ENCODE measurements at places on chromosomes 7 and 10. TPM values are rescaled to one million over a fixed set of nuclear protein-coding genes. Genes with fewer than 3 reads are reported as not detected.

The ZNRF2 gene
- total RNA-seq: 8.1 TPM

The TCAF2 gene
- 50.6 TPM for total RNA-seq

The PCBD1 gene
- 40.1 TPM for total RNA-seq

The RNLS gene
- total RNA-seq: 4.3 TPM

The UPK3BL2 gene
- total RNA-seq: 43.5 TPM

The PON1 gene
- not detected for total RNA-seq

DNA sequence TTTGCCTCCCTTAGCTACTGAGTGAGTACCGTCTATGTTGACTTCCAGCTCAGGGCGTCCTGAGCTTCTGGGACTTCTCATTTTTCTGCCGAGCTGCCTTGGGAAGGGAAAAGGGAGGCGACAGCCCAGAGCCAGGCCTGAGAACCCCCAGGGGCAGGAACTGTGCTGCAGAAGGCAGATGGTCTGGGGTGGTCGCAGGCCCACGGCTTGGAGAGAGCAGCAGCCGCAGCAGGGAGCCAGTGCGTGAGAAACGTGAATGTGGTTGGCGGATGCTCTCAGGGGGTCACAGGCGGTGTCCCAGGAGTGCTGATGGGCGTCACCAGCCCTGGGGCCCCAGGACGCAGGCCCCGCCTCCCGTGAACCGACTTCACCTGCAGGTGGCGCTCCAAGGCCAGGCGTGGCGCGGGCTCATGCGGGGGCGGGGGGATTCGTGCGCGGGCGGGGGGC lies 9.2 kb upstream of the PWWP2B start:
- peak overlapping the region; percentile 71 for H3K27ac ChIP-seq
- peak; percentile 88 for DNase-seq
- no peaks in the 10 kb centered on the region for H3K36me3 ChIP-seq
- H3K4me3 ChIP-seq: peak overlapping the region; percentile 62

- H3K4me3 ChIP-seq: no peak overlapping the region
- no peaks in the 10 kb centered on the region for H3K4me1 ChIP-seq
- H3K27me3 ChIP-seq: peaks cover 2% of the 10 kb centered on the region
- no peak for DNase-seq
- H3K27ac ChIP-seq: no peak overlapping the region
These were observed 171.2 kb downstream of the LCOR start for GRCh38 chr10:97003151-97003803.

DNA sequence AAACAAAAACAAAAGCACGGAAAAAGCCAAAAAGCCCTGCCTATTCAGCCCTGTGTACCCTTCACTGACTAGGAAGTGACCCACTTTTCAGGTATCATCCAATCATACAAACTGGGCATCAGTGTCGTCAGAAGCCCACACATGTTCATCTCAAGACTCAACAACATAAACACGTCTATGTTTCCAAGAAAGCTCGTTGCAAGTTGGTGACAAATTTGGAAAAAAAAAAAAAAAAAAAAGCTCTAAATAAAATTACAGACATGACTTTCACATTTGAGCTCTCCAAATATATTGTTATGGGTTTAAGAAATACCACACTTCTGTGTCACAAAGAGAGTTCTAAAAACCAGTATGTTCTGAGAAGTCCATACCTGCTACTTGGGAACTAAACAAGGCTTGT lies 204.7 kb upstream of the KLF14 start:
- H3K4me1 ChIP-seq: peaks cover 91% of the 10 kb centered on the region
- no peaks in the 10 kb centered on the region for H3K27me3 ChIP-seq
- no peak for DNase-seq
- H3K4me3 ChIP-seq: peak overlapping the region; percentile 41
- peaks cover 90% of the 10 kb centered on the region for H3K36me3 ChIP-seq

GRCh38 chr10:117899181-117899683 lies 147.5 kb downstream of the RAB11FIP2 start:
- H3K4me1 ChIP-seq: no peaks in the 10 kb centered on the region
- H3K27ac ChIP-seq: no peak overlapping the region

DNA sequence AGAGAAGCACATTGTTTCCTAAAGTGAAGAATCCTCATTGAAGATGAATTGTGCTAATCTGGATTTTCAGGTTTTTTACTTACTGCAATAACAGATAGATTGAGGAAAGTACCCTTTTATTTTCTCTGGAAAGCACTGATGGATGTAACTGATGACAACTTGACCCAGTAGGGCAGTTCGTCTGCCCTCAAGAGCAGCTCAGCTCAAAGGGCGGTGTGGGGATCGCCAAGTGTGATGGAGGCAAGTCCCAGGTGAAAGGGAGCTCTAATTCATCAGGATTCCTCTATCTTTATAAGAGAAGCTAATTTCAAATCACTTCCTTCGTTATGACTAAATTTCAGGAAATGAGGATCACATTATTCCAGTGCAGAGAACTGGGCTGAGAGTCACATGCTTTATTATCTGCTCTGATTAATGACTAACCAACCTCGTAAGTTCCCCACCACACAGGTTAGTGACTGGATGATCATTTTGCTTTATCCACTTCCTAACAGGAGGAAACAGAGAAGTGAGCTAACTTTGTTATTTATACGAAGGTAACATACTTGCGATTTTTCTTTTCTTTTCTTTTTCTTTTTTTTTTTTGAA lies 98.8 kb downstream of the PFKFB3 start:
- H3K4me1 ChIP-seq: peaks cover 46% of the 10 kb centered on the region
- no peak overlapping the region for H3K27ac ChIP-seq
- DNase-seq: no peak
- H3K36me3 ChIP-seq: peaks cover 19% of the 10 kb centered on the region
- no peak overlapping the region for H3K4me3 ChIP-seq
- H3K27me3 ChIP-seq: no peaks in the 10 kb centered on the region

DNA sequence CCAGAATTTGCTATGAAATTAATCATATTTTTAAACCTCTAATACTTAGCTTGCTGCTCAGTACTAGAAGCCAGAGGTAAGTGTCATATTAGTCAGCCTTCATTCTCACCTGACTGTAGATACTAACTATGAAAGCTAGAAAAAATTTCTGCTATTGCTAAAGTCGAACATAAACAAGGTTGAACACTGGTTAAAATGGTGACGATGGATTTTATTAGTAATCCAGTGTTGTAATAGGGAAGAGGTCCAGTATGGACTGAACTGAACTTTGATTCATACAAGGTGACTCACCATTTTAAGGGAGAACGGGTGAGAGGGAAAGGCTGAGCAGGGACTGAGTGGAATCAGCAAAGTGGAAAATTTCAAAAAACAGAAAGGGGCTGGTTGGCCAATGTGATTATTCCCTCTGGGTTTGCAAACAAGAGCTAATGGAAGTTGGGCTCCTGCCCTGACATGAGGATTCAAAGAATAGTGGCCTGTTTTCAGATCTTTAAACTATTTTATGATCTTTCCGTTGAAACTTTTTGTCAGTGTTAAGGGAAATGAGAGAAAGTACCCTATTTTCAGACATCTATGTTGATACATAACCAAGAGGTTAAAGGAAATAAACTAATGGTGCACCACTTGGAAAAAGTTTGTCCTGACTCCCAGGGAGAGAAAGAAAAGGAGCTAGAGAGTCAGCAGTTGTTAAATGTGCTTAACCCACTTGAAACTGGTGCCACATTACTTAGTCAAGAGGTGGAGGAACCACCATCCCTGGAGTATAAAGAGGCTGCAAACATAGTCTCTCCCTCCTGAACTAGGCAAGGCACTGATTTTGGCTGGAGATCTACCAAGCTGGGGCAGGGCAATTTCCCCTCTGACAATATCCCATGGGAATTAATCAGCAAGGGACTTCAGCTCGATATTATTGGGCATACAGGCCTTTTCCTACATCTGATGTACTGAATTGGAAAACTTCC lies 15.3 kb upstream of the AKR1C1 start:
- H3K27me3 ChIP-seq: no peaks in the 10 kb centered on the region
- no peaks in the 10 kb centered on the region for H3K4me1 ChIP-seq
- no peak overlapping the region for H3K4me3 ChIP-seq
- no peak overlapping the region for H3K27ac ChIP-seq

GRCh38 chr7:26156451-26157420 lies 4.7 kb downstream of the NFE2L3 start:
- H3K4me1 ChIP-seq: peaks cover 77% of the 10 kb centered on the region

DNA sequence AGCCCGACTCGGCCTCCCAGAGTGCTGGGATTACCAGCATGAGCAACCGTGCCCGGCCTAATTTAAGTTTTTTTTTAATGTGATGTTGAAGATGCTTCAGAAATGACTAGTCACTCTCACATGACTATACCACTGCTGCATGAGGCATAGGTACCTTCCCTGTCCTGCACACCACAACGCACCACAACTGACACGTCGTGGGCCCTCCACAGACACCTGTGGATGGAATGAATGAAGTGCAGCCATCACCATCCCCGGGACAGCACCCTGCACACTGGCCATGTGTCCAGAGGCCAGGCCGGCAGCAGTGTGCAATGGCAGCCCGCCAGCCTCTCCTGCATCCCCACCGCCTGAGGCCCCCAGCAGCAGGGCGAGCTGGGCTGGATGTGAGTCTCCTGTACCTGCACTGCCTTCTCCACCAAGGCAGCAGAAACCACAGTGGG lies 55.1 kb downstream of the VOPP1 start:
- peak; percentile 84 for DNase-seq
- H3K36me3 ChIP-seq: peaks cover 47% of the 10 kb centered on the region
- H3K4me3 ChIP-seq: no peak overlapping the region
- H3K27me3 ChIP-seq: no peaks in the 10 kb centered on the region
- H3K27ac ChIP-seq: peak overlapping the region; percentile 51

DNA sequence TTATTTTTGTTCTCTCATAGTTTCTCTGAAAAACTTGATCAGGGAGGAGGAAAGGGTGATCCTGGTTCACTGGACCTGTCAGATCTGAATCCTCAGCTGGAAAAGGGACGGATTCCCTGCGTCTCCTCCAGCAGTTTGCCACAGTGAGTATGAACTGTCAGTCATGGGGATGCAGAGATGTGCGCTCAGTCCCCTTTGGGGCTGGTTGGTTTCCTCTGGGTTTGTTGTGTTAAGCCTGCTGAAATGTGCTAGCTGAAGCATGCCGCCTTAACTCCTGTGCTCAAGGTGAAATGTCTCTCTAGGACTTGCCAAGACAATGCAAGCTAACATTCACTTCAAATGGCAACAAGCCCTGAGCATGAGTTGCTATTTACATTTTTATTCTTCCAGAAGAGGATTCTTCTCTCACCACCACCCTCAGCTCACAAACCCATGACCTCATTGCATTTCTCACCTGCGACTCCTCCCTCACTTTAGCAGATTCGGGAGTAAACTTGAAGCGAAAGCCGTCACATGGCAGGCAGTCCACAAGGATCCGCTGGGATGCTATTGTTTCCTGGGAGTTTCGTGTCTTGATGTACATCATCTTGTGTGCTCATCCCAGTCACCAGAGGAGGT lies 192.9 kb upstream of the FZD8 start:
- no peaks in the 10 kb centered on the region for H3K27me3 ChIP-seq
- no peaks in the 10 kb centered on the region for H3K36me3 ChIP-seq
- DNase-seq: no peak

DNA sequence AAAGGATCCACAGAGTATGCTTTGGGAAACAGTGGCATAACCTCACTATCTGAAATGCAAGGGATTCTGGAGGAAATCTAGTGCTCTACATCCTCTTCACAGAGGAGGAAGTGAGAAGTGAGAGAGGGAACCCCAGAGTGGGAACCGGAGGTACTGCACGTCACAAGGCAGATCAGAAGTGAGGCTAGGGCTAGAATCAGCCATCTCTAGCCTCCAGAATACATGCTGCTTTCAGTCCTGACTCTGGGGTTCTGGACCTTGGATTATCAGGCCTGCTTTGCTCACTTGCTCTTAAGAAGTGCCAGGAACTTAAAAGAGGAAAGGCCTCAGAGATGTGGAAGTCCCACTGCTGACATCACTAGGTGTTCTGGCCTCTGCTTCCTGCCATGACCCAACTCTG lies 25.7 kb downstream of the ZNF503 start:
- H3K4me3 ChIP-seq: no peak overlapping the region
- no peaks in the 10 kb centered on the region for H3K27me3 ChIP-seq
- H3K27ac ChIP-seq: no peak overlapping the region
- no peaks in the 10 kb centered on the region for H3K4me1 ChIP-seq
- DNase-seq: no peak

DNA sequence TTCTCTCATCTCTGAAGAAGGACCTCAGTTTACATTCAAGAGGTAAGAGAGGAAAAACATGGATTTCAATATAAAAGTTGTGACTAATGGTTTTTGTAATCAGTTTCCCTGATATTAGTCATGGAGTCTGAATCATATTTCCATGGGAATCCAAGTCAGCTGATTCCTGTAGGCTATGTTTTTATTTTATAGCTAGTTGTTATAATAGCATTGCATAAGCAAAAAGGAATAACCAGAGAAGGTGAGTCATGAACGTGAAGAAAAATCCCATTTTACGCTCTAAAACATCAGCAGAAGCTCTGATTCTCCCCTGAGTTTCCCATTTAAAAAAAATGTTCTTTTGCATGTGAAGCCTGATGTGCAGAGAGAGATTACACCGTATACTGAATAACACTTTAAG lies 299.3 kb downstream of the SFMBT2 start:
- no peak overlapping the region for H3K27ac ChIP-seq
- H3K4me3 ChIP-seq: no peak overlapping the region
- no peaks in the 10 kb centered on the region for H3K27me3 ChIP-seq
- peaks cover 5% of the 10 kb centered on the region for H3K4me1 ChIP-seq

DNA sequence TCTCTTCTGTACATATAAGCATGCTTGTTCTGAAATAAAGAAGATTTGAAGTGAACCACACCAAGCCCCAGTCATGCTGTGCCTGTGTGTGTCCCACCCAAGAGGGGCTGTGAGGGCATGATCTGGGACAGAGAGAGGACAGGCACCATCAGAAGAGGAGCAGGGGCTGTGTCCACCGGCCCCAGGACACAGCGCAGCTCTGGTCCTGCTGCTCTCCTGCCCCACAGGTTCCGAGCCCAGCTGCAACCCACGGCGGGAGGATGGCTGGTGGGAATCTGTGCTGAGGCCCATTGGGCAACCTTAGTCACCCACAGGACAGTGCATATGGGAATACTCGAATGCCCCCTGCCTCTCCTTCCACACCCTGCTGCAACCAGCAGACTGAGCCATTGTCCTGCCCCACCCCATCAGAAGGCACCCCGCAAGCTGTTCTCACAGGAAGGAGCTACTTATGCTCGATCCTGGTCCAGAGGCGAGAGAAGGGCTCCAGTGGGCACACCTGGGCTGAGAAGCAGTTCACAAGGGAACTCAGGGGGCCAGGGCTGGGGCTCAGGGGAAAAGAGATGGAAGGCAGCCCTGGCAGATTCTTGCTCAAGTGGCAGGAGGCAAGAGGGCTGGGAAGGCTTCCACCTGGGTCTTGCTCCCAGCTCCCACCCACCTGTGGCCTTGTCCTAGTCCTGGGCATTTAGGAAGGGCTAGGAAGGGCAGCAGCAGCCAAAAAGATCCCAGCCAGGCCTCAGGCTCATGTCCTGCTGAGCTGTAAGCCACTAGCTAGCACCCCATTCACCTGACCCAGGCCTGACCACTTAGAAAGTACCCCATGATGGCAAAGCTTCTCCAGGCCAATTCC lies 31.9 kb downstream of the LDB3 start:
- H3K4me3 ChIP-seq: no peak overlapping the region
- no peak overlapping the region for H3K27ac ChIP-seq
- no peaks in the 10 kb centered on the region for H3K4me1 ChIP-seq
- DNase-seq: no peak
- no peaks in the 10 kb centered on the region for H3K27me3 ChIP-seq
